ENCODE measurements at places on chromosomes 5 and 9.

GRCh38 chr9:5122116-5122515 is 63.3 kb downstream of the INSL6 start:
- no peak for DNase-seq

DNA sequence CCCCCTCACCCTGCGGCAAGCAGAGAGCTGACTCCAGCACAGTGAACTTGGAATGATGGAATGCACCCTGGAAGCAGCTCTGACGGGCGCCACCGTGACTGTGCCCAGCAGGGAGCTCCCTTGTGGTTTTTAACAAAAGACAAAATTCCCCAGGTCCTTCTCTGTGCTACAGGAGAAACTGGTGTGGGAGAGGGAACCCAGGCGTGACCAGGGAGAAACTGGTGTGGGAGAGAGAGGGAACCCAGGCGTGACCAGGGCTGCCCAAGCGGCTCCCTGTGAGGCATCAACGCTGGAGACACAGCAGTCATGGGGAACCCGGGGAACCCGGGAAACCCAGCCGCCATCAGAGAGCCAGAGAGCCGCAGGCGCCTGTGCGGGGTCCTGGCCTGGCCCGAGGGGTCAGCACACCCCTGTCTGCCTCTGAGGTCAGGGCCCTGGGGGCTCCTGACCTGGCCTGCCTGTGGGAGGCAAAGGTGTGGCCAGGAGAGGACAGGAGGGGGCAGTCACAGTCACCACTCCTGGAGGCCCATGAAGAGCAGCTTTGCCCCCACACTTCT is 3.1 kb upstream of the AHRR start:
- peak; percentile 88 for DNase-seq

DNA sequence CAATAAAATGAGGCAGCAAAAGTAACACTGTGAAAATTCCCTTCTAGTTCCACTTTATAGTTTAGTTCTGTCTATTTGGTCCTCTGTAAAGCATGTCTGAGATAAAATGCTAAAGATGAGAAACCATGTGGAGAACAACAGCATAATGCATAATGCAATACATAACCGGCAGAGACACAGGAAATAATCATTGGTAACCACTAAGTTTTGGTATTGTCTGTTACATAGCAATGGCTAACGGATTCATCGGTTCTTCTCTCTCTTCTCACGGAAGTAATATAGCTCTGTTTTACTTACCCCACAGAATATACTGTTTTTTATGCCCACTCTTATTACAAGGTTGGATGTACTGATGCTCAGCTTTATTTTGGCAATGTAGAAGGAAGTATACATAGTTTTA is 158.9 kb downstream of the FAM174A start:
- no peak for DNase-seq

DNA sequence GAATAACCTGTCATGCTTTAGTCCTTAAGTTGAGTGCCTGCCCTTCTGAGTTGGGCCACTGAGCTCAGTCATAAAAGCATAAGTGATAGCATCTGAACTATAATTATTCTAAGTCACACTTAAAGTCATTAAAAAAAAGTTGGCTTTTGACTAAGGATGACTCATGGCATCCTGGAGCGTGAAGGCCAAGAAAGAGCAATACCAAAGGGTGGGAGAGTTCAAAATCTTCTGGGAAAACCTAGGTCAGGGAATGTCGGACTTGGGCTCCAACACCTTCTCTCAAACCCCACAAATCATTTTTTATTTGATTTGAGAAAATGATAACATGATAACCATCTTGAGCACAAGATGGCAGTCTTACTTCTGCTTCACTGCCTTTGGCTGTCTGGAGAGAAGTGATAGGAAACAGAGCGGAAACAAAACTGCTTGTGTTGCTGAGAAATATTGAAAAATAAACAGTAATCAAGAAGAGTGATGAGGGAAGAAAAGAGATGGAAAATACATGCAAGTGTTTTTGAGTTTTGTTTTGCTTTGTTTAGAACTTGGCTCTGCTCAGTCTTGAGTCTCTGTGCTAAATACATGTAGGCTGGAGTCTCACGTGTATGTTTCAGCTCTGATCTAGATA is 16.9 kb upstream of the NTRK2 start:
- DNase-seq = no peak

GRCh38 chr5:134547999-134548658 is 22.7 kb downstream of the JADE2 start:
- no peak for DNase-seq

GRCh38 chr9:122226142-122226757 is 2.5 kb downstream of the LHX6 start:
- no peak for DNase-seq

DNA sequence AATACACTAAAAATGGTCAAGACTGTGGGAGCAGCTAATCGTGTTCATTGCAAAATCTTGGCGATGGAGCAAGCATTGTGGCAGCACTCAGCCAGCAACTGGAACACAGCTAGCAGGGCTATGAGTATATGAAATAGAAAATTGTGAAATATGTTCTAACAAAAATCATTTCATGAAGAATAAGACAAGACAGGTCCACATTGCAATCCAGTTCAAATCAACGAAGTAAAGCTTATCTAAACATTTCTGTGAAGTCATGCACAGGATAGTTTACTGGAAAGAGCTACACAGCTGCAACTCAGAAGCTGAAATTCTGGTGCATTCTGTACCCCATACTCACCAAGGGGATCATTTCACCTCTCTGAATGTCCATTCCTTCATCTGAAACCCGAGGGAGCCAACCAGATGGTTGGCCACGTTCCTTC is 5.3 kb upstream of the NFIL3 start:
- DNase-seq = no peak

GRCh38 chr9:127050152-127050551 is 72.3 kb downstream of the ANGPTL2 start:
- peak; percentile 28 for DNase-seq

DNA sequence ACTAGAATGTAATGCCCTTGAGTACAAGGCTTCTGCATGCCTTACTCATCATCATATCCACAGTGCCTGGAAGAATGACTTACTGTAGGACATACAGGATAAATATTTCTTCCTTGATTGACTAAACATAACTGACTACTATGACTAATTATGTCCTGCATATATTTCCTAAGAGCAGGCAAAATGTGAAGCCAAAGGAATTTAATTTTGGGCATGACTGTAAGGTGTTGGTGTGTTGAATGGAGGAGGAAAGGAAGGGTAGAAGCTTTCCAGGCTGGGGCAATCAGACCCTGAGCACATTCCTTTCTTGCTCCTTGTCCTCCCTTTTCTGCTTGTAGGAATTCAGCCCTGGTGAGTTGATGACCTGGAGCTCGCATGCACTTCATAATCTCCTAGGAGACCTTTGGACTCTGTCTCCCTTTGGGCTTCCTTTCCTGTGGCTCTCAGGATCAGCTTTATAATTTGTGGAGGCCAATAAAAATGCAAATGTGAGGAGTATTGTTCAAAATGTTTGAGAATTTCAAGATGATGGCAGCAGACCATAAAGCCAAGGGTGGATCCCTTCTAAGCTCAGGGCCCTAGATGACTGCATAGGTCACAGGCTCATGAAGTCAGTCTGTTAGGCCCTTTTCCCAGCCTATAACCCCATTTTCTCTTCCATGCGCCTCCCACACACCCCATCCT is 174.0 kb downstream of the HMHB1 start:
- DNase-seq = no peak

GRCh38 chr5:39624268-39624886 is 199.6 kb upstream of the DAB2 start:
- no peak for DNase-seq

GRCh38 chr5:175855041-175855720 is 16.2 kb upstream of the CPLX2 start:
- DNase-seq = no peak

GRCh38 chr9:33791117-33791516 is 4.2 kb upstream of the PRSS3 start:
- no peak for DNase-seq

DNA sequence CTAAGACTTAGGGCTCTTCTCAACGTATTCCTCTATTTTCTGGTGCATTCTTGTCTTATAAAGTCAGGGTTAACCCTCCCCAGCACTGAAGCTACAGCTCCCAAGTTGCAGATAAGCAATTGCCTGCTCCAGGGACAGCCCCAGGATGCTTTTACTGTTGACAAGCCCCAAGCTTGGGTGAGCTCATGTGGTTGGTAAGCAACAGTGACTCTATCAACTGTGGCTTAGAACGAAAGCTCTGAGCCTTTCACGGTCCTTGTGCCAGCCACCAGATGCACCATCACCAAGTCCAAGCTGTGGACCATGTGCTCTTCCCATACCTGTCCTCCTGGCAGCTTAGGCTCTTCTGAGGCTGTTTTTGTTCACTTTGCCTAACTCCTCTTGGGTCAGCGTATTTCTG is 13.5 kb downstream of the ADRB2 start:
- no peak for DNase-seq

GRCh38 chr5:119070578-119070827 is 384 bp upstream of the DMXL1 start:
- DNase-seq = peak; percentile 92

GRCh38 chr5:111197523-111197922 is 26.7 kb upstream of the CAMK4 start:
- no peak for DNase-seq

DNA sequence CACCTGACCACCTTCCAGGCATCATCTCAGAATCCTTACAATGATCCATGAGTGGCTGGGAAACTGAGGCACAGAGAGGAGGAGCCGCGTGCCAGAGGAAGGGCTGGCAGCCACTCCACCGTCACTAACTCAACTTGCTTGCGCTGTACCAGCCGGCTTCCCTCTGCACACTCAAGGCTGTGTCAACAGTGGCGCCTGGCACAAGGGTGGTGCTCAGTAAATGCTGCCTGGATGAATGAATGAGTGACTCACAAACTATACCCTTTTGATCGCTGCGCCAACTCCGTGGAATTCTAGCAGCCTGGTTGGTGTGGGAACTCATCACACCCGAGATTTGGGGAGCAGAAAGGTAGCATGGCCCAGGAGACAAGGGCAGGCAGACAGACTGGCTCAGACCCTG is 21.9 kb downstream of the PRRX2 start:
- DNase-seq = no peak

DNA sequence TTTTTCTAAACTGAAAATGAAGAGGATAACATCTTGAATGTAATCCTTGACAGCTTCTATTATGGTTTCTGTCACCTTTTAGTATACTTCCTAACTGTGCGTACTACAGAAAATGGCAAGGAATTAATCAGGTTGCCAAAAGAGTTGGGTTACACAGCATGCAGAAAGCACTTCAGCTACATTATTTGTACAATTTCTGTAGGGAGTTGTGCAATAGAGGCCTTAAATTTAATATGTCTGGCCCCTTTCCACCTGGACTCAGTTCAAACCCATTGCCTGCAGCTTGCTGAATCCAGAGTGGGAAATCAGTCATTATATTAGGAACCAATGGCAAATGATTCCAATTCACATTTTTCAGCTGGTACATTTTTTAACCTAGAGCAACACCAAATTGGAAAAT is 549.7 kb downstream of the CSNK1G3 start:
- no peak for DNase-seq

GRCh38 chr5:74482990-74483389 is 157.5 kb downstream of the ENC1 start:
- DNase-seq = peak; percentile 1

DNA sequence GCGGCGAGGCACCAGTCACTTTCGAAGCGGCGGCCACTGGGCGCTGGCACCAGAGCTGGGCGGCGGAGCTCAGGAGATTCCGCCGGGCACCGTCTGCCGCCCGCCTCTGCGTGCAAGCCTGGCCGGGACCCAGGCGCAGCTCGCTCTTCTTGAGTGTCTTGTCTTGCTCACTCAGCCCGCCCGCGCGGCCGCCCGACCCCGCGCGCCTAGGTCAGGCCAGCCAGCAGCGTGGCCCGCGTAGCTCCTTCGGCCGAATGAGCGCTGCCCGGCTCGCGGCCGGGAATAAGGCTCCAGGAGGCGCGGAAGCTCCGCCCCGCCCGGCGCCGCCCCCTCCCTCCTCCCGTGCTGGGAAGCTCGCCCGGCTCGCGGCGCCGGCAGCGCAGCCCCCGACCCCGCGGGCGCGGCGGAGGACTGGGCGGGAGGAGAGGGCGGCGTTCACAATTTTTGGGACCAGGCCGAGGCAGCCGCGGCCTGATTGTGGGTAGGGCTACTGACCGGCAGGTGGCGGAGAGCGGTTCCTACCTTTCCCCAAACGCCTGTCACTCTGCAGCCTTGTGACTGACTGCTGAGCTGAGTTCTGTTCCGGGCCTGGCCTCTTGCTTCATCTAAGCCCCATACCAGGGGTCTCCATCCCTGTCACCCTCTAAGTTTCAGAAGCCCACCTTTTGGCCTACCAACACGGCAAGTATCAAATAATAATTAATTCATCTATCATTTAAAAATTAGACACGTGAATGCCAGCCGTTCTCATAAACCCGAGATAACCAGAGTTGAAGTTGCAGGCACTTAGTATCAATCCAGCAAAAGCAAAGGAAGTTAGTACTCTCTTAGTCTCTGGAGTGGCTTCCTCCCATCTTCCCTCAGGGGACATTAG is at the start of gene HBEGF:
Gene HBEGF (minus strand): TSS at position 256 of the 874 bp plus-strand sequence. CDS start 275 bp downstream, outside the sequence.
- peak; percentile 95 for DNase-seq

DNA sequence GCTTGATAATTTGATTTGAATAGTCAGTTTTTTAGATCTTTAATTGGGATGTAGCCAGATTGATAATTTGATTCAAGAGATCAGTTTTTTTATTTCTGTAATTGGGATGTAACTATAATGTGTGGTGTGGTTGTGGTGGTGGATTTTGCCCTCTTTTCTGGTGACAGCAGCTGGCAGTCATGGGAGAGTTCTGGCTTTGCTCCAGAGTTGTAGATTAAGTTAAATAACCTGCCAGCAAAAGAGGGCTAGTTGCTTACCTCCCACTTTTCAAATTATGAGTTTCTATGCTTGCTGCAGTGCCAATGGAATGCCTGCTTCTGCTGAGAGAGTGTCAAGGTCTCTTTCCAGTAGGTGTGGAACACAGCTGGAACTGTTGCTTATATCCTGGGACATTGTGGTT is 315.1 kb downstream of the CCDC171 start:
- no peak for DNase-seq

GRCh38 chr5:137822984-137823383 is 44.7 kb upstream of the MYOT start:
- no peak for DNase-seq

- DNase-seq = no peak
Observed at GRCh38 chr5:127492854-127493738, 24.3 kb upstream of the PRRC1 start.

DNA sequence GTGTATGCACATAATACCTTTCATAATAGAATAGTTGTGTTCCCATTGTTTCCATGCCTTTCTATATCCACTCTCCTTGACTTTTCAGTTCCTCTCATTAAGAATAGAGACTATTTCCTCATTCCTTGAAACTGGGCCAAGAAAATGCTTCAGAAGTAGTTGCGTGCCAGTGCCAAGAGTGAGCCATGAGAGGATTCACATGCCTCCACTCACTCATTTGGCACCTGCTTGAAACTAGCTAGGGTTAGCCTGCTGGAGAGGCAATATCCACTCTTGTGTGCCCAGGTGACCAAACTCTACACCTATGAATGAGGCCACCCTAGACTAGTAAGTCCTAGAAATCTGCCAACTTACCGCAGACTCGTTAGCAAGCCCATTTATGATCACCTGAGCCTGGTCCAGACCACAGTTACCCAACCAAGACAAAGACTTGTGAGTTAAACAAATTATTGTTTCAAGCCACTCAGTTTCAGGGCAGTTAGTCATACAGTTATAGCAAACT is 276.3 kb downstream of the EPB41L4A start:
- no peak for DNase-seq

DNA sequence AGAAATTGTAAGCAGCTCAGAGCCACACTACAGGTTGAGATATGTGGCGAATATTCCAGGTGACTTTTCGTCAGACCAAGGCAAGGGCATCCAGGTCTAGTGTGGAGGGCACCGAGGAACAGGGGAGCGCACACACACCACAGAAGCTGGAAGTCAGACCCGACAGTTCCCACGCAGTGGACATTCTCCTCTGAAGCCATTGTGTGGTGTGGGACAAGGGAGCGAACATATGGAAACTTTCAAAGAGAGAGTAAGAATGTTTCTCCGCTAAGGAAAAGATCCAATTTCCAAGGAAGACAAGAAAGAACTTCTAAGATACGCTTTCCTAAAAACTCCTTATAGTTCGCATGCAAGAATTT is 141.4 kb upstream of the OTULINL start:
- DNase-seq = no peak

All from mesenteric fat pad (tissue), 1 donor.